ENCODE measurements at places on chromosomes 11 and 22. TPM values are rescaled to one million over a fixed set of nuclear protein-coding genes. Genes with fewer than 3 reads are reported as not detected.

LARGE2 gene
- polyA plus RNA-seq, result not detected

OR8B12 gene
- not detected for polyA plus RNA-seq

FHIP1B gene
- polyA plus RNA-seq, result 72.3 TPM

MAPK8IP2 gene
- polyA plus RNA-seq, result 48.0 TPM

OTOG gene
- 0.08 TPM for polyA plus RNA-seq

C11orf65 gene
- 1.1 TPM for polyA plus RNA-seq

CD3E gene
- not detected for polyA plus RNA-seq
